ENCODE measurements at places on chromosomes 4 and X.
A peak's percentile ranks its signal among the peaks of the same experiment; 100 is the strongest.

DNA sequence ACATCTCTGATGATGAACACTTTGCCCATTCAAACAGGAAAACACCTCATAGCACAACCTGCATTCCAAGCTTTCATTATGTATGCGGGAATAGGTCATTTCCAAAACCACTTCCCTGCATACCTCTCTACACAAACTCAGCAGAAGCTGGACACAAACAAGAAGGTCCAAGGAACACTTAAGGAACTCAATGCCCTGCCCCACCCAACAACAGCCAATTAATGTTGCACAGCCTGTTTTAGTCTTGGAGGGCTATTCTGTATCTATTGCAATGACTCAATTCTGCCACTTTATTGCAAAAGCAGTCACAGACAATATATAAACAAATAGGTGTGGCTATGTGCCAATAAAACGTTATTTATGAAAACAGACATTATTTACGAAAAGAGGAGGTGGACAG lies 16.7 kb downstream of the OPHN1 start:
- no peak for DNase-seq

DNA sequence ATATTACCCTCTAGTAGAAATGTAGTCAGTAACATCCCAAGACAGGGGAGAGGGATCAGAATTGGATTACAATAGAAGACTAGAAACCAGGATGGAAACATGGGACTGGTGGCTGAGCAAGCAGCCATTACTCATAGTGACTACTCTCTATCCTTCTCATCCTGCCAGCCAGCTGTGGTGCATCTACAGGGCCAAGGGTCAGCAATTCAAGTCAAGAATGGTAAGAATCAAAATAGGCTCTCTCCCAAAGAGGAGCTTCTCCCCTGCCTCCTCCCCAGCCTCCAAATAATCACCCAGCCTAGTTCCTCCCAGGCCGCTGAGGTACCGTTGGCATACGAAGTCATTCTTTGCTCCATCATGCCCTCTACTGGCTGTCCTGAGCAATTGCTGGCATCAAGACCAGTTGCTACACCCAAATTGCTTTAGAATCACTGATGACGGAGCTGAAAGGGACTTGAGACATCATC lies 19.4 kb downstream of the AWAT2 start:
- DNase-seq, result peak; percentile 55

DNA sequence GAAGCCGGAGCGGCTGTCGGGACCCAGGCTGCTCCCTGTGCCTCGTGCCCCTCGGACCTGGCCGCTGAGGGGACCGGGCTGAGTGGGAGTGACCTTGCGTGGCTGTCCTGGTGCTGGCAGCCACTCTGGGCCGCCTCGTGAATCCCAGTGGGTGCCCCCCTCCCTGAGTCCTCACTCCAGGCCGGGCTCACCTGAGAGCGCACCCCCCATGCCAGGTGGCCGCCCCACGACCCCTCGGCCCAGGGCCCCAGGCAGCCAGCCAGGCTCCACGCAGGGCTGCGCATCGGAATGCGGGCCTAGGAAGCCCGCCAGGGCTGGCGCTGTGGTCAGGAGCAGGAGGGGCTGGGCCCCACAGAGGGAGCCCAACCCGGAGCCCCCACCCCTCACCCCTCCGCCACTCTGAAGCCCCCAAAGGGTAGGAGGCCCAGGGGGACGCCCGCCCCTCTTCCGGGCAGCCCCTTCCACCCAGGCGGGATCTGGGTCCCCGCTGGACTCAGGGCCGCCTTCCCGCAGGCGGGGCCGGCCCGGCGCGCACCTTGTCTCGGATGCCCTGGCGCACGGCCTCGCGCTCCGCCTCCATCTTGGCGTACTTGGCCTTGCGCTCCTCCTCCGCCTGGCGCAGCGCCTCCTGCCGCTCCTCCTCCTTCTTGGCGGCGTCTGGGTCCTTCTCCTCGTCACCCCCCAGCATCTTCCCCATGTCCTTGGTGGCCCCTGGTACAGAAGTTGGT lies 33.9 kb downstream of the CPLX1 start:
- no peak for DNase-seq

GRCh38 chr4:107999932-108000539 lies 10.3 kb downstream of the HADH start:
- no peak for DNase-seq

GRCh38 chr4:102869569-102870197 lies 891 bp downstream of the CISD2 start:
- DNase-seq, result no peak

DNA sequence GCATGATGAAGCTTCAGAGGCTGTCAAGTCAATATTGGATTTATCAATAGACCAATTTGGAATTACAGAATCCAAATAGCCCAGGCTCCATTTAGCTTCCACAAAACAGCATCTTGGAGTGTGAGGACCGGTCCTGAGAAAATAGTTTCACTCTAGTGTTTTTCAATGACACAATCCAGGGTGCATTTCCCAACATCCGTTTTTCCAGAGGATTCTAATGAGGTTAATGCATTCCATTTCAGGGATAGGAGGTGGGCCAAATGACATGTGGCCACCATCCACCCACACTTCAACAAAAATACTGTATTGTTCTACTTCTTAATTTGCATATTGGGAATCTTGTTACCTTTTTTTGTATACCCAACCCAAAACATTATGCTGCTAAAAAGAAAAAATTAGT lies 229.8 kb upstream of the LDB2 start:
- DNase-seq, result no peak

DNA sequence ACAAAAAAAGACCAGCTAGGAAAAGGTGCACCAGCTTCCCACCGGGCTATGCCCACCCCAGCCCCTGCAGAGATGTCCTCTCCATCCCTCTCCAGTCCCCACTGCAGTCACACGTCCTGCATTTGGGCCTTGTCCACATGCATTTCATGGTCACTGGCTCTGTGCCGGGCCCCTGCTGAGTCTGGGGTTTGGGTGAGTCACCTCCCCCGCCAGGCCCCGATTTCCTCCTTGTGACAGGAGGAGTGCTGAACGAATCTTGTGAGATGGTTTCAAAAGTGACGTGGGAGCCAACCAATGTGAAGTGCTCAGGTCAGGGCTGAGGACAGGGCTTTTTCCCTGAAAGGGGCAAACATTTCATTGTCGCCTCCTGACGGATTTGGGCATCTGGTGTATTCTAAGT lies 7.1 kb downstream of the CPZ start:
- DNase-seq, result no peak

DNA sequence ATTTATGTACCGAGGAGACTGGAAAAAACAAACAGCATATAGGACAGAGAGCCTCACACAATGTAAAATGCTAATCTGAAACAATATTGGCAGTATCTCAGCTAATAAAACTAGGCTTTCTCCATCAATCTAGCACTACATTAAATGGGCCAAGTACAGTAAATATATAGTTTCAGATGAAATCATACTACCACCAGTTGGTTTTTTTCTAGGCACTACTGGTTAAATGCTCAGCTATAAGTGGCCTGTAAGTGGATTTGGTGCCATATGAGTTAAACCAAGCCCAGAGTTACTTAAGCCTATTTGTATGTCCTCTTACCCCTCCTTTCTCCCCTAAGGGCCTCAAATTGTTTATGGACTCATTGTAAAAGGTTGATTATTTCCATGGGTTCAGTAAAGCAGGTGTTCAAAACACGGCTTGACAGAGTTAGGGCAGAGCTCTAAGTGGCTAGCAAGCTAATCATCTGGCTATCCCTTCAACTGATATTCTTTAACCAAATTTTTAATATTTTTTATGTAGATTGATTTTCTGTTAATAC lies 57.5 kb downstream of the FAM13A start:
- DNase-seq, result peak; percentile 79

- DNase-seq, result no peak
Measured at GRCh38 chrX:38649221-38649620, 87.9 kb downstream of the TSPAN7 start.

GRCh38 chr4:66691101-66691500 lies 854.2 kb downstream of the CENPC start:
- no peak for DNase-seq

- no peak for DNase-seq
Measured at GRCh38 chr4:126269106-126269505, 954.4 kb downstream of the FAT4 start.

- DNase-seq, result no peak
Measured at GRCh38 chrX:26597981-26598380, 382.0 kb downstream of the MAGEB5 start.

DNA sequence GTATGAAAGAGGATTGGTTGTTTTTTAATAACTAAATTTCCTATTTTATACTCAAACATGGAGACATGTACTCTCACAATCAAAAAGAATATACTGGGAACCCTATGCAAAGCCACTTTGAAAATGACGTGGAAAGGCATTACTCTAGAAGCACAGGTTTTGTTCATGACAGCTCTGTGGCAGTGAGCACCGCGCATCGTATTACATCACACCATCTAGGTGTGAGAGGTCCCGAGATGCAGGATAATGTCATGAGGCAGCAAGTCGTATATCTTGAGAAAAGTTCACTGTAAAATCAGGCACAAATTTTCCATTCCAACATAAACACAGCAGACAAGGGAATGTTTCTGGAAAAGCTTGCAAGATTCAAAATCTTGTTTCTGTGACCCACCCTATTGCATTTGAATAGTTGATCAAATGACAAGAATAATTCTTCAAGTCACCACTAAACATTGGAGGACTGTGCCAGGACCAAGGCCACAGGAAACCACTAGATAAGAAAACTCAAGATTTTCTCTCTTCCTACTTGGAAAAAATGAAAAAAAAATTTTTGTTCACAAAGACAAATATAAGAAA lies 127.6 kb downstream of the LDB2 start:
- DNase-seq, result no peak

DNA sequence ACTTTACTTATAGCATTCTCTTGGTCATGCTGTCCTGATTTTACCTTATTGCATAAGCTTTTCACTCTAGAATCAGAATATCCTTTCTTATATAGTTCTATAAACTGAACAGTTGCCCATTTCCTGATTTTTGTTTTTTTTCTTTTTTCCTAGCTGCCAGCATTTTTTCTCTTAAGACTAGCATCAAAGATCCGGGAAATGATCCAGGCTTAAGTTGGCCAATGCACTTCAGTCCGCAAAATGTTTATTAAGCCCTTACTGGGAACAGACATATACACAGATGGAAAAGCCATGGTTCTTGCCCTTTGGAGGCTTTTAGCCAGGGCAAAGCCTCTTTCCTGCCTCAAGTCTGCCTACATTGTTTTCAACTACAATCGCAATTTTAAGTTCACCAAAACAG lies 10.1 kb upstream of the BMP2K start:
- DNase-seq, result no peak

GRCh38 chr4:148982200-148982599 lies 540.0 kb upstream of the NR3C2 start:
- no peak for DNase-seq

DNA sequence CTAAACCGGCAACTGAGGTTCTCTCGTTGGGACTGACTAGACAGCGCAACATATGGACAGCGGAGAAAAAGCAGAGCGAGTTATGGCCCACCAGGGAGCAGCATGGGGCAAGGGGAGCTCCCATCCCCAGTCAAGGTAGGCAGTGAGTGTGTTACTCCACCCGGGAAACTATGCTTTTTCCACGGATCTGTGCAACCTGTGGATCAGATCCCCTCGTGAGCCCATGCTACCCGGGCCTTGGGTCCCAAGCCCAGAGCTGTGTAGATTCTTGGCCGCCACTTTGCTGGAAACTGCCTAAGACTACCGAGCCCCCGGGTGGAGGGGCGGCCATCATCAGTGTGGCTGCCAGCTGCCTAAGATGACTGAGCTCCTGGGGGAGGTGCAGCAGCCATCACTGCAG lies 140.9 kb downstream of the PAPSS1 start:
- DNase-seq, result no peak

GRCh38 chr4:46124773-46125413 lies 1.0 kb upstream of the GABRG1 start:
- peak; percentile 30 for DNase-seq

- DNase-seq, result no peak
Measured at GRCh38 chr4:118586357-118586790, 98.8 kb upstream of the METTL14 start.

- DNase-seq, result no peak
Measured at GRCh38 chr4:38455092-38455862, 208.7 kb upstream of the KLF3 start.

DNA sequence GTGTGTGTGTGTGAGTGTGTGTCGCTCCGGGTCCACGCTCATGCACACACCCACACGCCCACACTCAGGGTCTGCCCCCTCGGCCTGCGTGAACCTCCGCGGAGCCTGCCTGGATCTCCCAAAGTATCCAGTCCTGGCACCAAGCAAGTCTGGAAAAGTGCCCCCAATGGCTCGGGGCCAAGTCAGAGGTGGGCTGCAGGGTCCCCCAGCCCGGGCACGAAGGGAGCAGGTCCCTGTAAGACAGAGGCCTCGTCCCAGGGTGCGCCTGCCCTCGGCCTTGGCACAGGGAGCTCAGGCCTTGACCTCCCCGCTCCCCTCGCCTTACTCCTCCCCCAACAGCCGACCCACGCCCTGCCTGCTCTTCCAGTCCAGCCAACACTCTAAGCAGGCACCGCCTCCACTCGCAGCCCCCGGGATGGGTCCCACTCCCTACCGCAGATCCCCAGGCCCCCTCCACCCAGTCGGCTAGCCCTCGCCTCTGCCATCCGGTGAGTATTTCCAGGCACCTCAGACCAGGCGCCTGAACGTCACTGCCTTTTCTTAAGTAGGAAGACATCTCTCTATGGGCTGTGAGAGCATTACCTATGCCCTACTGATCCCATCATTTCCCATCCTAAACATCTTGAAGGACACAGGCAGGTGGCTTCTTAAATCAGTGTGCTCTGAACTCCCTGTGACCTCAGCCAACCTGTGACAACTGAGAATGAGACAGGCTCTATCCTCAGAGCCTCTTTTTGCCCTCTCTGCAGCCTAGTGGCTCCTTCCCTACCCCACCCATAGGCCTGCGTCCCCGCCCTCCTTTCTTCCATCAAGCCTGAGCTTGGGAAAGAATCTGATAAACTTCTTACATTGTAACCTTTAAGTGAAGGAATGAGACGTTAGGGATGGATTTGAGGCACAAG lies 704 bp downstream of the FAM114A1 start:
- no peak for DNase-seq

- peak; percentile 49 for DNase-seq
Measured at GRCh38 chrX:31649201-31649600, 577.4 kb upstream of the FTHL17 start.

DNA sequence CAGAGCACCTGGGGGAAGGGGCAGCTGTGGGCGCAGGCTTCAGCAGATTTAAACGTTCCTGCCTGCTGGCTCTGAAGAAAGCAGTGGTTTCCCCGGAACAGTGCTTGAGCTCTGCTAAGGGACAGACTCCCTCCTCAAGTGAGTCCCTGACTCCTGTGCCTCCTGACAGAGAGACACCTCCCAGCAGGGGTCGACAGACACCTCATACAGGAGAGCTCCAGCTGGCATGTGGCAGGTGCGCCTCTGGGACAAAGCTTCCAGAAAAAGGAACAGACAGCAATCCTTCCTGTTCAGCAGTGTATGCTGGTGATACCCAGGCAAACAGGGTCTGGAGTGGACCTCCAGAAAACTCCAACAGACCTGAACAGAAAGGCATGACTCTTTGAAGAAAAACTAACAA lies 68.1 kb downstream of the ZC4H2 start:
- no peak for DNase-seq

All from NCI-H2081 (cell line).